Activated CD4-positive, CD25-positive, alpha-beta regulatory T cell (primary cell): ENCODE measurements at places on chromosomes 5 and 9.
A peak's percentile ranks its signal among the peaks of the same experiment; 100 is the strongest.

GRCh38 chr9:121207371-121207940, 5.8 kb upstream of the RAB14 start:
- DNase-seq = no peak

GRCh38 chr9:115591584-115591984, 473.6 kb upstream of the TNC start:
- no peak for DNase-seq

- no peak for DNase-seq
Measured at GRCh38 chr9:109385499-109385898, 64.6 kb upstream of the EPB41L4B start.

- no peak for DNase-seq
Measured at GRCh38 chr9:129504404-129504803, 116.5 kb downstream of the C9orf50 start.

GRCh38 chr5:160452795-160453194, 31.1 kb downstream of the PTTG1 start:
- no peak for DNase-seq

- no peak for DNase-seq
Measured at GRCh38 chr9:122606587-122606986, 8.0 kb upstream of the OR1Q1 start.

DNA sequence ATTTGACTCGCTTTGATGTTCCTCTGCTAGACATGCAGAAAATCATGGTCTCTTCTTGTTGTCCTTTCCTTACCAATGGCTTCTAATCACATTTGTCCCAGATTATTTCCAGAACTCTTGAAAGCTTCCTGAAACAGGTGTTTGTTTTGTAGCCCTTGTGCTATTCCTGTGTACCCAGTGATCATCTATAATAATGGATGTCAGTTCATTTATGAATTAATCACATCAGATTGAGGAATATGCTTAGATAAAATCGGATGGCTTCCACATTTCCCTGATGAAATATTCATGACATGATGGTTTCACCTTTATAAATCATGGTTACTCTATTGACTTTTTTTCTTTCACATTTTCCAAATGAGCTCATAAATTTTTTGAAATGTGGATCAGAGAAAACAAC, 359.0 kb upstream of the DMAC1 start:
- DNase-seq = no peak

DNA sequence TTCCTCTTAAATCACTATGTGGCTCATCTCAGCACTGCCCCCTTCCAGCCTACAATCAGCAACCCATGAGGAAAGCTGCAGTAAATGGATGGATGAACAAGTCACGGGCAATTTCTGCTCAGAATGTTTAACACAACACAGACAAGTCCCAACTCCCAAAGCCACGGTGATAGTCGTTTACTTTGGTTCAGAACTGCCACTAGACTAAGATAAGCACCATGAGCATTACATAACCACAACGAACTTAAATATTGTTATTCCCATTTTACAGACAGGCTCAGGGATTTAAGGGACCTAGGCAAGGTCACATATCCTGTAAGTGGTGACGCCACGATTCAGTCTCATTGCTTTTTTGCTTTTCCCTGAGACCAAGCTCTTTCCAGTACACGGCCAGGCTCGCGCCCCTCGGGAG, 2.0 kb upstream of the SMIM27 start:
- no peak for DNase-seq

DNA sequence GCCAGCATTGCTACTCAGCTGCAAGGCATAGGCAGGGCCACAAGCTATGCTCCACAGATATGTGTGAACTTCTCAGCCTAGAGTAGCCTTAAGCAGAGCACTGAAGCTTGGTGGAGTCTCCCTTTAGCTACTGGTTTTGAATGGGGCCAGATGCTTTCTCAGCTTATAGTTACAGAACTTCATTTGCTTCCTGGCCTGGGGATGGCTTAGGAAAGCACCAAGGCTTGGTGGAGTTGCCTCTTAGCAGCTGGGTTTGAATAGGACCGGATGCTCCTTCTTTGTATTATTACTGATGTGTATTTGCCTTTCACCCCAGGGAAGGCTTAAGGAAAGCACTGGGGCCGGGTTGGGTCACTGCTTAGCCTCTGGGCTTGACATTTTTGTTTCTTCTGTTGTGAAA, 497.8 kb upstream of the SEMA6A start:
- no peak for DNase-seq

GRCh38 chr5:177309351-177310191, 2.1 kb downstream of the MXD3 start:
- peak; percentile 44 for DNase-seq

- DNase-seq = no peak
Measured at GRCh38 chr9:104905153-104905901, 22.6 kb downstream of the ABCA1 start.

DNA sequence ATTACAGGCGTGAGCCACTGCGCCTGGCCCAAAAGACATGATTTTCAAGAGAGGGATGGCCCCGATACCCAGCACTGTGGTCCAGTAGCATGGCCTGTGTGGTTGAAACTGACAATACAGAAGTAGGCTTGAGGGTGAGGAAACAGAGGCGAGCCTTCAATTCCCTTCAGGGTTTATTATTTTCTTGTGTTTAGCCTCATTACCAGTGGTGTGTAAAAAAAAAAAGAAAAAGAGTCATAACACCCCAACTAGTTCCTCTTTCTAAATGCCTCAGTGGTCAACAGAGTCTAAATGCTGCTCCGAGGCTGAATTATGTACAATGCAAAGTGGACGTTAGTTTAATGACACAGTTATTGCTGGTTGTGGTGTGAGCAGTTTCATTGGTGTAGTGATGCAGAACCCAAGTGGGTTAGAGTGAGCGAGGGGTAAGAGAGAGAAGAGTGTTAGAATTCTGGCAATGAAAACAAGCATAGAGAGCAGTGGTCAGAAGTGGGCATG, 58.8 kb downstream of the SNX30 start:
- DNase-seq = no peak

DNA sequence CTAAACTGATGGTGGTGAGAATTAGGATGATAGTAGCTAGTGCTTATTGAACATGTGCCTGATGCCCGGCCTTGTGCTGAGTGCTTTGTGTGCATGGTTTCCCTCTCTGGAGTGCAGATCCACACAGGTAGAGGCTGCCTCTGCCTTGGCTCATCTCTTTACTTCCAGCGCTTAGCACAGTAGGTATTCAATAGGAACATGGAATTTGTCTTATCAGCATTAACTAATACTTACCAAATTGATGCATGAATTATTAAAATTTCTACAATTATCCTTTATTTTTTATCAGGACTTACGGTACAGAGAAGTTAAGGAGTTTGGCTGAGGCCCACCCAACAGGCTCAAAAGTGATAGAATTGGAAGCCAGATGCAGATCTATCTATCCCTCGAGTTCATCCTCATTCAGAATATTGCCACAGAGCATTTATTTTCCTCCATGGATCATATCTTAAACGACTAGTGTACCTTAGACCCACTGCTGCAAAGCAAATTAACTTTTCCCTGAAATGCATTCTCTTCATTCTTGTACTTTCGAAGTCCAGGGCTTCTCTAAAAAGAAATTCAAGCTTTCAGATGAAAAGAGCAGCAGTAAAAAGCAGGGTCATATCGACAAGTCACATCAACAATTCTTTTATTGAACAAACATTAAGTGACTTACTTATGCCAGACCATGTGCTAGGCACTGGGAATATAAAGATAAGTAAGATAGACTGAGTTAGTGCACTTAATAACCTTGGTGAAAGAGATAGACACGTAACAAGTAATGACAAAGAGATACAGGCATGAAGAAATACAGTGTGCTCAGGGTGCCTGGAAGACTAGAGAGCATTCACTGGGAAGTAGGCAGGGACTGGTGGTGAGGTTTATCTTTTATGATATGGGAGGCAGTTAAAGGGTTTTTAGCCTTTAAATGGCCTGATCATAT, 290.0 kb downstream of the ARRDC3 start:
- DNase-seq = no peak
